ENCODE measurements at places on chromosomes 12 and 14.
A peak's percentile ranks its signal among the peaks of the same experiment; 100 is the strongest.

- DNase-seq, result no peak
Observed at GRCh38 chr14:59407246-59408010, 57.8 kb downstream of the GPR135 start.

DNA sequence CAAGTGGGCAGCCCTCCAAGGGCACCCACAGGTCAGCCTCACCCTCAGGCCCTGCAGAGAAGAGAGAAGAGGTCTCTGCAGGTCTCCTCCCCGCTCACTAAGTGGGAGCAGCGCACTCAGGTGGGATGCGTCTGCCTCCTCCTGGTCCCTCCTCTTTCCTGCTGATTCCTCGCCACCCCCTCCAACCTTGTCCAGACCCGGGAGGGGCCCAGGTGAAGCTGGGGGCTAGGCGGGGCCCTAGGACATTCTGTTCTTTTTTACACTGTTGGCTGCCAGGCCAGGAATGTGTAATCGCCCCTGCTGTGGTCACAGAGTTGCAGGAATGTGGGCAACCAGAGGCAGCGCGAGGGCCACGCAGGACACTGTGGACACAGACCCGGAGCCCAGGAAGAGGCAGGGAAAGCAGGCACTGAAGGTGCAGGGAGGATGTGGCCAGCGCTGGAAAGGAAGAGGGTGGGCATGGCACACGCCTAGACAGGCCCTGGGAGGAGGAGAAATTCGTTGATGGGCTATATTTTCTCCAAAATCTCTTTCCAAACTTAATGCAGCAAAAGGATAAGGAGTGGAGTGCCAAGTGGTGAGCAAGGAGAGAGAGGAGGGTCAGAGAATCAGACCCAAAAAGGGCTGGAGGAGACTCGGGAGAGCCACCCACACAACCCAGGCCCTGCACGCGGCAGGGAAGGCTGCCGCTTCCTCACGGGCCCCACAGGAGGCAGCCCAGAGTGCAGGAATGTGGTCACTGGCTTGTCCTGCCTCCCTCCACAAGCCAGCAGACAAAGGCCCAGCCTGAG is 911 bp upstream of the SCNN1A start:
- no peak for DNase-seq

DNA sequence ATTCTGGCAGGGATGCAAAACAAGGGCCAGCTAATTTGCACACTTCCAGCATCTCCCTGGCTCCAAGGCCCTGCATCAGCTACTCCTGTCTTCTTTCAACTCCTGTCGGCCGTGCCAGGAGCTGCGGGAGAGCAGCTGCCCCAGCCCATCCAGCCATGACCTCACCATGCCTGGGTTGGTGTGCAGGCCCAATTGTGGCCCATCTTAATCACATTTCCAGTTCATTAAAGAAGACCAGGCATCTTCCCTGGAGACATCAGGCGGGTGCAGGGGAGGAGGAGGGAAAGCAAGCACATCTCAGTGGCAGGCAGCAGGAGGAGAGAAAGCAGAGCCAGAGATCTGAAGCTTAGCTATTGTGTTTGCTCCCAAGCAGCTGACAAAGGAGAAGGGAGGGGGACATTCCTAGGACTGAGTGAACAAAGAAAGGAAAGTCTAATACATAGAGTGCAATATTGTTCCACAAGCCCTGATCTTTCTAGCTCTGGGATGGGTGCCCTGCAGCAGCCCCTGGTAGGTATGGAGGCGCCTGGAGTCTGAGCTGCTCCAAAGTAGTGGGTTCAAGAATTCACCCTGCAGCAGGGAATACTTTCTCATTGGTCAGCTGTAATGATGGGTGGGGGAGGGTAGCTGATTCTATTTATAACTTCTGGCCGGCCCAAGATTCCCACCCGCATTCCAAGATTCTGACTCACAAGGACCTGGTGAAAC is 40.1 kb downstream of the VWF start:
- DNase-seq, result no peak

- DNase-seq, result no peak
Observed at GRCh38 chr12:92141591-92142121, 4.0 kb downstream of the BTG1 start.

DNA sequence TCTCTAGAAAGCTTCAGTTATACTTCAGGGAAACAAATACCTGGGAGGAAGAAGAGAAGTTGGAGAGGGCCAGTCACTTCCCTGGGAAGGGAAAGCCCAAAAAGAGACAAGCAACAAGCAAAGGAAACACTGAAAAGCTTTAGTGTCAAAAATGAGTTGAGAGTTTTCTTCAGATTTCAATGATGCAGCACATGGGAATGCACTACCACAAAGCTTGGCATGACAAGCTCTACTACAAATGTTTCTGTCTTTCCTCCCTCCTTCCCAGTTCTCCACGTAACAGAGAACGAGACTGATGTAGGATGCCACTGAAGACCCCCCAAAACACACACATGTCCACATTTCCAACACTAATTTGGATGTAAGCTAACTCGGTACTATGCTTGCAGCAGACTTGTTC is 26.8 kb upstream of the ADAMTS20 start:
- no peak for DNase-seq

- no peak for DNase-seq
Observed at GRCh38 chr14:65336191-65336591, 76.3 kb upstream of the FUT8 start.

DNA sequence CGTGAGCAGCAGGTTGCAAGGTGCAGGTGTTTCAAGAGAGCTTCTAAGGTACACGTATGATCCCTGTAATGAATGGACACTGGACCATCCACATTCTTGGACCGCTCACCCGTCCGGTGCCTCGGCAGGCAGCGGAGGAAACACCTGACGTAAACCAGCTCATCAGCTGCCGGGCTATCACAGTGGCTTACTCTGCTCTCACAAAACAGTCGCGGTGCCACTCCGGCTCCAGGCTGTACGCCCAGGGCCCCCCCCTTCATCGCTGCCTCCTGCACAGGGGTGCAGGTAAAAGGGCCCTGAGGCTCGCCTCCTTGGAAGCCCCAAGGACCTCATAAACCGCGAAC is 436 bp downstream of the VPS33A start:
- peak; percentile 58 for DNase-seq

- DNase-seq, result no peak
Observed at GRCh38 chr12:95304673-95305198, 87.1 kb downstream of the VEZT start.

DNA sequence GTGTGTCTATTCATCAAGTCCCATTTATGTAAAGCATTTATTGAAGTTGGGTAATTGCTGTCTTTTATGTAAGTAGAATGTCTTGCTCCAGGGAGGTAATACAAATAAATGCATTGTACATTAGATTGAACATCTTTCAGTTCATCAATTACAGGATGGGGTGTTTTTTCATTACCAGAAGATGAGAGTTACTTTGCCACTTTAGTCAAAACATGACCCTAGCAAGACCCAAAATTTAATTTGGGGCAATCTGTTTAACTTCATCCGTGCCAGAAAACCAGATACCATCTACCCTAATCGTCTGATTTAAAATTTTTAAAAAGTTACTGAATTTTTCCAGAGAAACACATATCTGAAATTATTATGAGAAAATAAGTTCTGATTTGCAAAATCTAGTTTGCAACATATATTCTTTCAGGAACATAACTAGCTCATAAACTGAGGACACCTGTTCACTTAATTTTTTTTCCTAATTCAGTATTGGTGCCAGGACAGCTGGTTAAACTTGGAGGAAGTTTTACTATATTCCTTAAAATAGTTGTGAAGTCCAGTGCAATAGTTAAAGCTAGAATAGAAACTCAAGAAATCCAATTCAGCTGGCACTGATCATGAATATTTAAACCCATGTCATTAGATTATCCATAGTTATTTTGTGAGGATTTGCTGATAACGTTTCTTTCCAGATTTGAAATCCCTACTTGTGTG is 114.5 kb downstream of the SRGAP1 start:
- no peak for DNase-seq

- DNase-seq, result no peak
Observed at GRCh38 chr12:52667509-52667908, 12.7 kb downstream of the KRT1 start.

DNA sequence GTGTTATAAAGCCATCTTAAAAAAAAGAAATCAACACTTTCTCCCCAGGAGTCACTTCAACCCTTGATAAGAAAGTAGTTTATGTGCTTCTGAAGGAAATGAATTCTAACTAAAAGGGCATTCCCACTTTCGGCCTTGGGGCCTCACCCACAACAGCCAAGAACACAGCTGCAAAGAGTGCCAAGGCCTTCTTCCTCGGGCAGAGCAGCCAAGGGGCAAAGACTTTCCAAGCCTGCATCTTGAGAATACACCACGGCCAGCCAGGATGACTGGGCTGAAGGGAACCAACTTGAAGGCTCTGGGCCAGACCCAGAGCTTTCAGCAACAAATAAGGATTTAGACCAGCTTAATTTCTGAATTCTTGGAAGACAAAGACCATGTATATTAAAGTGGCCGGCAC is 60.4 kb upstream of the FOXN3 start:
- DNase-seq, result no peak

DNA sequence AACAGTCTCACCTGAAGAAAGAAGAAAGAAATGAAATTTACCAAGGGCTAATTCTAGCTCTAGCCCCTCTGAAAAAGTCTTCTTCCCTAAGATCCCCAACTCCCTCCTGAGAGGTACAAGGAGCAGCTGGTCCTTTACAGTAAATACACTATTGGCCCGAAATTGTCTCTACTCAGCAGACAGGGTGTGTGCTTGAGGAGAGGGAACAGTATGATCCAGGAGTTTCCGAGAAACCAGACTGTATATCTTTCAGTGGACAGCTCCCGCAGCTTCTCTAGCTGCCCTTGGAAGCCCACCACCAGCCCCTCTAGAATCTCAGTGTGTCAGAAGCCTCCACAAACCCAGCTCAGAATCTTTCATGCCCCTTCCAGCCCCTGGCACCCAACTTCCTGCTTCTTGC is 8.1 kb downstream of the GPR84 start:
- no peak for DNase-seq

DNA sequence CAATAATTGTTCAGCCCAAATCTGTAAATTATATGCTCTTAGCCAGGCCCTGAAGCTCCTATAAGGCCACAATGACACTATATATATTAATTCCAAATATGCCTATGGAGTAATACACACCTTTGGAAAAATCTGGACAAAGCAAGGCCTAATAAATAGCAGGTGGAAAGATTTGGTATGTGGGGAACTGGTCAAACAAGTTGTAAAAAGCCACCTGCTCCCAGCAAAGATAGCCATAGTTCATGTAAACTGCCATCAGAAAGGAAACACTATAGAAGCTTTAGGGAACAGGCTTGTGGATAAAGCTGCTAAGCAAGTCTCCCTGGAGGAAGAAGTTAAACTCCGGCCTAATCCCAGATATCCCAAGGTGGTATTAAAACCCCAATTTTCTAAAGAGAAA is 29.7 kb downstream of the PRMT8 start:
- no peak for DNase-seq

DNA sequence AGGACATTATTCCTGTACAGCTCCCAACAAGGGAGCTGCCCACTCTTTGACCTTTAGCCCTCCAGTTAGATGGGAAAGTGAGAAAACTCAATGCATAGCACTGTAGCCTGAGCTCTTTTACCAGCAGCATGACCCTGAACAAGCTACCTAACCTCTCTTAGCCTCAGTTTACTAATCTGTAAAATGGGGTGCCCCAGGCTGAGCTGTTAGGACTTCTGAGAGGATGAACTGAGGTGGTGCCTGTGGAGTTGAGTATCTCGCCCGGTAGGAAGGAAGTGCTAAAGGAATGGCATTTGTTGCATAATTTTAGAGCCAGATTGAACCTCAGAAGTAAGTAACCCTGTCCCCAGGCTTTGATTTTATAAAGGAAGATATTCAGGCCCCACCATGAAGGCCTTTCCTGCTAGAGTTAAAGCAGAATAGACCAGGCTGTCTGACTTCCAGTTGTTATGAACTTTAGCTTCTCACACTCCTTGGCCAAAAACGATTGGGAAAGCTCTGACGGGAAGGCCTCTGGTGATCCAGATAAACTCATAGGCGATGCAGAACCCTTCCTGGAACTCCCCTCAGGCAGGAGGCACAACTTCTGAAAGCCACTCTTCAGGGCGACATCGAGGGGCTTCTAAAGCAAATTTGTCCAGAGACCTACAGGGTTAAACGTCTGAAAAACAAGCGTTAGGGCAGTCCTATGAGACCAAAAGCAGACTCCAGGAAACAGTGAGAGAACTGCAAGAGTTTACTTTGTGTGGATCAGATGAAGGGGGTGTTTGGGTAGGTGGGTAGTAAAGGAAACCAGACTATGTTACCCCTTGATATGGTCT is 2.5 kb upstream of the SERPINA10 start:
- DNase-seq, result no peak

- DNase-seq, result no peak
Observed at GRCh38 chr12:90489141-90489540, 465.8 kb downstream of the CCER1 start.

DNA sequence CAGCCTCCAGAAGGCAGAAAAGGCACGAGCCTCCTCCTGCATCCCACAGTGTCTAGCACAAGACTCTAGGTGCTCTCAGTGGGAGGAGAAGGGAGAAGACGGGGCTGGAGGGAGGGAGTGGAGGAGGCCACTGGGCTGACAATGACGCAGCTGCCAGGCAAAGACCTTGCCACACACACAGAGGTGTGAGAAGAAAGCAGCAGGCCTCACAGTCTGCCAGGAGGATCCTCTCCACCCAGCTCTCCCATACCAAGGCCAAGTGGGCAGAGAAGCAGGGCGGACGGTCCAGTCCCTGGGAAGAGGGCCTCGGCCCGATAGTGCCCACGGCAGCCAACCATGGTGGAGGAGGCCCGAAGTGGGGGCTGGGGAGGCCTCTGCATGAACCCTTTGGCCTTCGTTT is 78.9 kb downstream of the NCOR2 start:
- no peak for DNase-seq

- no peak for DNase-seq
Observed at GRCh38 chr14:69088586-69088985, 64.3 kb downstream of the DCAF5 start.

GRCh38 chr12:43210485-43211192 is 341.4 kb downstream of the ADAMTS20 start:
- no peak for DNase-seq

DNA sequence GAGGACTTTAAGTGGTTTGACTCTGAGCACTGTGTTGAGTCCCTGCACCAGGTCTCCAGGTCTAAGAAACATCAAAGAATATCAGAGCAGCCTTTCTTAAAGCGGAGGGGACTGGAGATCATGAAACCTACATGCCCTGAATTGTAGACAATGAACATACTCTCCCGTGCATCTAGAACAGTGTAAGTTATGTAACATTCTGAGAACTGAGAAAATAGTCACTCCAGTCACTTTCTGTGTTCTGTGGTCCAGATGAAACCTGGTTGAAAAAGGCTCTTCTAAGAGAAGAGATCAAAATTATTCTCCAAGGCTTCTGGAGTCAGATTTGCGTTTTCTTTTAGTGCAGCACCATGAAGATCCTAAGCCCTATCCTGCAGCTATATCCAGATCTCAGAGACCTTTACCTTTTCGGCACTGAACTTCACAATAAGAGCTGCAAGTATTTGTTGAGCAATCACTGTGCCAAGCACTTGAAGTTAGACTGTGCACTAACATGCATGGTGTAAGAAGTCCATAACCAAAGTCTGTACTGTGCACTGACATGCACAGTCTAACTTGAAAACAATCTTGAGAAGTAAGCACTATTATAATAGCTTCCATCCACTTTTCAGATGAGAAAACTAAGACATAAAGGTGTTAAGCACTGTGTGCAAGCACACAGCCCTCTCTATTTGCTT is 65.6 kb upstream of the TMEM263 start:
- no peak for DNase-seq
